ENCODE measurements at places on chromosomes 13 and 19.

DNA sequence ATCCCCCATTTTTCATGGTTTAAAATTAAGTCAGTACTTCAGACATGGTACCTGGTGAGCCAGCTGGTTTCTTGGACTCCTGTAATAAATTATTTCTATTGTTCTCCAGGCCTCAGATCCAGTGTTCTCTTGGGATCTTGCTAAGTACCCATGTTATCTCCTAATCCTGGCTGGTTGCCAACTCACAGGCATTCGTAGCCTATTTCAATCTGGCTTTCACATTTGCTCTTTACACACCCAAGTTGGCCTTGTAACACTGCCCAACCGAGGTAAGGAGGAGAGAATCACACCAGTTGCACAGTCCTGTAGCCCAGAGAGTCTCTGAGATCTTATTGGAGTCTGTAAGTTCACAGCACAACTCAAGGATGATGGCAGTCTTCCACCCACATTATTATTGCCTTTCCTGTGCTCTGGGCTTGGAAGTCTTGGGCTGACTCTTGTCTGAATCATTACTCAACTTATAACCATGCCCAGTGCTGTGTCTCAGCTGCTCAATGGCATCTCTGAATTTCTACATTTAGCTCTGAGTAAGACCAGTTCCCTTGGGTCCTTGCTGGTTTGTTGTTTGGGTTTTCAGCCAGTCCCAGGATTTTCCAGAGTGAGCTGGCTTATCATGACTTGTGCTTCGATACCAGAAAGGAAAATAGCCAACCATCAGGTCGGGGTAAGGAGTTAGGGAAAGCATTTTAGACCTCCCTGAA lies 76.6 kb upstream of the KLF12 start:
- DNase-seq = peak; percentile 13

GRCh38 chr13:43374621-43375020 lies 351.2 kb downstream of the DNAJC15 start:
- DNase-seq = no peak

DNA sequence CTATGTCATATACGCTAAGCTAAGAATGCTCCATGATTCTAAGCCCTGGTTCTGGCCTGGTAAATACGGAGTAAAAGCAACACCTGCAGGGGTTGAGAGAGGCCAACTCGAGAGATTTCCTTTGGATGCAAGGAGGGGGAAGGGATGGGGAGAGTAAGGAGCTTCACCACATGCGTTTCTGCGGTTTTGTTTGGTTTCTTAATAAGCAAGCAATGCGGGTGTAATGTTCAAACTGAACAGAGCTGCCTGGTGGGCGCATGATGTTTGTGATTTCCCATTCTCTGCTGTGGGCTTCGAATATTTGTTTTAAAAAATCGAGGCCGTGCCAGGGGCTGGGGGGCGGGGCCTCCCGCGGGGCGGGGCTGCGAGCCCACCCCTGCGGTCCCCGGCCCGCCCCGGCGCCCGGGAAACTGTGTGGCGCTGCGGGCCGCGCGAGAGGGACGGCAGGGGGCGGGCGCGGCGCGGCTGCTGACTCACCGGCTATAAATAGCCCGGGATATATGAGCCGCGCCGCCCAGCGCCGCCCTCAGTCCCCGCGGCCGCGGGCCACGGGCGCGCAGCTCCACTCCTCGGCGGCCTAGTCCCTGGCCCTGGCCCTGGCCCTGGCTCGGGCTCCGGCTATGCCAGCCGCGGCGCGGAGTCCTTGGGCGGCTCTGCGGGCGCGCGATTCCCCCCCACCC lies 5.1 kb downstream of the BBC3 start:
- DNase-seq = peak; percentile 96

- no peak for DNase-seq
These were observed 418.3 kb downstream of the DIAPH3 start for GRCh38 chr13:59745392-59745788.

- no peak for DNase-seq
These were observed 9.3 kb downstream of the ZNF526 start for GRCh38 chr19:42229301-42229854.

DNA sequence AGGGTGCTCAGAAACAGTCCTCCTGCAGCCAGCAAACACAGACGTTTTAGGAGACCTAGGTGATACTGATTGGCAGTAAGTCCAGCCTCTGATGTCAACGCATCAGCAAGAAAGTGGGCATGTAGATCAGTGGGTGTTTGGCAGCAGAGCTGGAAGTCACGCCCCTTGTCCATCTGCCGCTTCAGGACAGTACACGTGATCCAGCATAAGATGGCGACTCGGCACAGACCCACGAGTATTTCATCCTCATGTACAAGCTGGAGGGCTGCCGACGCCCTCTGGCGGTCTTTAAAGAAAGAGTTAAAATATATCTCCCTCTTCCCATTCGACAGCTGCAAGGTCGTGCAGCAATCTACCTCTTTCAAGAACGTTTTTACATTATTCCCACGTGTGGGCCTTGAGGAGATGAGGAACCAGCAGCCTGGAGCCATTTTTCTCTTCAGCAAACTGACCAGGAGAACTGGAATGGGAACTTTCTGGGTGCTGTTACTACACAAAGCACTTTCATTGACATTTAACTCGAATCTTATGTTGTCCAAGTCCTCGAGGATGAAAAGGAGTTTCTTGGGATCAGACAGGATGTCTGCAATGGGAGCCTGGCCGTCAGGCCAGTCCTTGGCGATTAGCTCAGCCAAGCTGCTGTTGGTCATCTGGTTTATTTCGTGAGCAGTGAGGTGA lies 22.3 kb downstream of the NLRP11 start:
- peak; percentile 94 for DNase-seq

DNA sequence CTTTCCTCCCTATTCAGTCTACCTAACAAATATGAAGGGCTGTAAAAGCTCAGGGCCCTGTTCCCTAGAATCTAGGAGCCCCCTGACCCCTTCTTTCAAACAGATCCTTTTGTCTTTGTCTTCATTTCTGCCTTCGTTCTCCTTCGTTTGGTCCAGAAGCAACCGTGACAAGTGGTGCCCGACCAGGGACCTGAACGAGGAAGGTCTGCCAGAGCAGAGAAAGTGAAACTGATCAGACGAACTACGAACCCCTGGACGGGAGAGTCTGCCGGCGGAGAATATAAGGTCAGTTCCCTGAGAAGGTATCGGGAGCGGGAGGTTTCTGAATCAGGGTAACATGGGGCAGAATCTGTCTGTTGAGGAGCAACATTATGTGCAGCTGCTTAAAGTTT lies 751 bp downstream of the ERVK3-1 start:
- DNase-seq = no peak

- no peak for DNase-seq
These were observed 5.5 kb downstream of the RPL28 start for GRCh38 chr19:55391191-55391670.

GRCh38 chr13:67519356-67519755 lies 289.2 kb upstream of the PCDH9 start:
- no peak for DNase-seq

GRCh38 chr19:58543826-58544590 lies at the start of gene TRIM28:
TSS of gene TRIM28 (plus strand) at chr19:58544064. CDS start at chr19:58544758, 694 bp downstream.
- no peak for DNase-seq

- no peak for DNase-seq
These were observed 11.0 kb upstream of the ZNF766 start for GRCh38 chr19:52258426-52258825.

GRCh38 chr13:73898276-73898675 lies 235.9 kb downstream of the KLF12 start:
- no peak for DNase-seq

GRCh38 chr19:53193535-53194222 lies 521 bp upstream of the ZNF665 start:
- no peak for DNase-seq

- DNase-seq = no peak
These were observed 101.9 kb downstream of the FLT1 start for GRCh38 chr13:28392896-28393505.
